Activated CD4-positive, CD25-positive, alpha-beta regulatory T cell (primary cell): ENCODE measurements at places on chromosomes 2 and 18.

DNA sequence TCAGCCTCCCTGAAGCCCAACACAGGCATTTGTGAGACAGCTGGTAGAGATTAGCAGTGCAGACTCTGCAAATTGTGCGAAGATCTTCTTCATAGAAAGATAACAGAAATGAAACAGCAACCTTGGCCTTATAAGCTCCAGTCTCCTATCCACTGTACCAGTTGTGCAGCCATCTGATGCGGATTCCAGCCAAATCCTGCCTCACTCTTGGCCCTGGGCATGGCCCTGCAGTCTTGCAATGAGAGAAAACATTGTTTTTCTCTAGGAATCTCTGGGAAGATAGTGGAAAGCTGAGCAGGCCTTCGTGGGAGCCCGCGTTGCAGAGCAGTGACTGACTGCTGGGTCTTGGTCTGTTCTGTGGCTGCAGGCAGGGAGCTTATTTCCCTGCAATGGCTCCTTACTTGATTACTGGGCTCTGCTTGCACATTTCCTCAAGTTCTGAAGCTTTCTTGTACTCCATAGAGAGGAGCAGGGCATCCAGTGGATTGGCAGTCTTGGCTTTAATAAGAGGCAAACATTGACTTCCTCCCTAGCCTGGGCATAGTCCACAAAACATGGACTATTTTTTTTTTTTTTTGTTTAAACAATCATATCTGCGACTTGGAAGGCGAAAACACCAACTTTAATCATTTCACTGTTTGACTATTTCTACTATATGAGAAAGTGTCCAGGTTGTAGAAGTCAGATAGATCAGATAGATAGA, 193.0 kb downstream of the ACTR3 start:
- no peak for DNase-seq

GRCh38 chr2:168536925-168537466, 80.9 kb downstream of the CERS6 start:
- DNase-seq, result no peak

- no peak for DNase-seq
Measured at GRCh38 chr2:212990697-212991096, 160.7 kb downstream of the IKZF2 start.

DNA sequence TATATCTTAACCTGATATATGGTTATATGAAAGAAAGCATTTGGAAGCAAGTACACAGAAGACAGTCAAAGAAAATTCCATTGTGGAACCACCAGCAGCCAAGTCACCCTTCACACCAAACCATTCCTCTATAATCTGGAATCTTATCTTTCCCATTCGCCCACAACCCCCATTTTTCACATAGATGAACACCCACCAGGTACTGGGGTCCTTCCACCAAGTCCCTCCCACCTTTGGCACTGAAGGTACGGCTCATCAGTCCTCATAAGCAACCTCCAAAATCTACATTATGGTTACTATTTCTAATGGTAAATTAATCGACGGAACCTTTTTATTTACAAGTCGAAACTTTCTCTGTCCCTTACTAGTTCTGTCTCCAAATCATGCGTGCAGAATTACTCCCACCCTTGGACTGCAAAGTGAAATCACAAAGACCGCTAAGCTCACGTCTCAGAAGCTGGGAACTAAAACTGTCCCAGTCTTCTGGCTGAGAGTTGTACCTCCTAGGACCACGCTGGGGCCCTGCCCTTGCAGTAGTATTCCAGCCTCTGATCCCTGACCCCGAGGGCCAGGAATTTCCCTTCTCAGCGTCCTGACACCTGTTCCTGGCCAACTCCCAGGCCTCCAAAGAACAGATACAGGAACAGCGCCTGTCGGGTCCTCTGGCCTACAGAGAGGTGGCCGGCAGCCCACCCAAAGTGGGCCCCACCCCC, 702 bp downstream of the OLA1 start:
- no peak for DNase-seq

DNA sequence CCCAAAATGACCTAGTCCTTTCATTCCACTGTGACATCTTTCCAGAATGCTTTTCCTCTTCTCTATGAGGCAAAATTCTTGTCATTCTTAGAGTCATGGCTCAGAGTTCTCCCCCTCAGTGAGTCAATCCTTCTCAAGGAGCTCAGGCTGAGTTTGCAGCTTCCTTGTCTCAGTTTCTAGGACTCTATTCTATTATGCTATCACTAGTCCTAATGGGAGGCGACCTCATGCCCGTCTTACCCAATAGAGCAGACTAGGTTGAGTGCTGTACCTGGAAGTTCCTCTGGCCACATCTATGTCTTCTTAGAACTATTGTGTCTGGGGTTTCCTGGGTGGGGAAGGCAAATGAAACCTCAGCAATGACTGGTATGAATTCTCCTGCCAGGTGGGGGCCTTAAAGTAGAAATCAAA, 51.5 kb downstream of the HAUS1 start:
- DNase-seq, result peak; percentile 49

DNA sequence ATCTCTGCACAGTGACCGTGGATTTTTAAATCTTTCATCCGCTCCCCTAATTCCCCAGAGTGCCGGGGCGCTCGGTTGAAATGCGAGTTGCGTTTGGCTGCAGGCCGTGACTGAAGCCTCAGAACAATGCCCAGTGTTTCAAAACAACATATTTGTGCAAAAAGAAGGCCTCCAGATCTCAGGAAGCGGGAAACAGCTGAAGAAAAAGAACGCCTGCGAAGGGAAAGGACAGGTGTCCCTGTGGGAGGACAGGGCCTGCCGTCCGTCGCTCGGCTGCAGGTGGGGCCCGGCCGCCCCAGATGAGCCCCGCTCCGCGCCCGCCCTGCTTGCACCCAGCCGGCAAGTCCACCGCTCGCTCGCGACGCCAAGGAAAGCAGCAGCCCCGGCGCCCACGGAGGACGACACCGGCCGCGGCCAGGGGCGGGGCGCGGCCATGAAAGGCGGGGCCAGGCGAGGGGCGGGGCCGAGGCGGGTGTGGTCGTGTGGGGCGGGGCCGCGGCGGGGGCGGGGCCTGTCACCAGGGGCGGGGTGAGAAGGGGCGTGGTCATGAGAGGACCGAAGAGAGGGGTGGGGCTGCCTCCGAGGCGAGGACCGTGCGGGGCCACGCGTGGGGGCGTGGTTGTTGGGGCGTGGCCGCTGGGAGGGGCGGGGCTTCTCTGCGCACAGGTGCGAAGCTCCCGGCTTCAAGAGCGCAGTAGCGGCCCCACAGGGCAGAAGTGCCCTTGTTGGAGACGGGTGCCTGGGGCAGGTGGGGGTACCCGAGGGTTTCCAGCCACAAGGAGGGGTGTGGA, 17.6 kb upstream of the BOK start:
- peak; percentile 34 for DNase-seq

DNA sequence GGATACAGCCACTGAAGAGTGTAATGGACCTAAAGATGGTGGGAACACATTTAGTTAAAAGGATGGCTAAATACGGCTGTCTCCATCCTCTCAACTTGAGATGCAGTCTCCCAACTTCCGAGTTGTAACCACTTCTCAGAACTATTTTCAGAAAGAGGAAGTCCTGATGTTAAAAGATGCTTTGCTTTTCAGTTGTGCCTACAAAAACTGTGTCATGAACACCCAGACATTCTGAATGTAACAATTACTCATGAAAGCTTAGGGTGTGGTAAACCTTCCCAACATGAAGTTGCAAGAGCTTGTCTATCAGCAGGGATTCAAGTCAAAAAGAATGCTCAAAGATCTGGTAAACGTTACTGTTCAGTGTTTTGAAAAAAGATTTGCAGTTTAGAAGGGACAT, 147.9 kb downstream of the DOCK10 start:
- DNase-seq, result no peak

GRCh38 chr18:12883684-12884405, at the start of gene PTPN2:
TSS of gene PTPN2 (minus strand) at chr18:12884237. CDS start at chr18:12884141, 96 bp downstream.
- DNase-seq, result peak; percentile 85

DNA sequence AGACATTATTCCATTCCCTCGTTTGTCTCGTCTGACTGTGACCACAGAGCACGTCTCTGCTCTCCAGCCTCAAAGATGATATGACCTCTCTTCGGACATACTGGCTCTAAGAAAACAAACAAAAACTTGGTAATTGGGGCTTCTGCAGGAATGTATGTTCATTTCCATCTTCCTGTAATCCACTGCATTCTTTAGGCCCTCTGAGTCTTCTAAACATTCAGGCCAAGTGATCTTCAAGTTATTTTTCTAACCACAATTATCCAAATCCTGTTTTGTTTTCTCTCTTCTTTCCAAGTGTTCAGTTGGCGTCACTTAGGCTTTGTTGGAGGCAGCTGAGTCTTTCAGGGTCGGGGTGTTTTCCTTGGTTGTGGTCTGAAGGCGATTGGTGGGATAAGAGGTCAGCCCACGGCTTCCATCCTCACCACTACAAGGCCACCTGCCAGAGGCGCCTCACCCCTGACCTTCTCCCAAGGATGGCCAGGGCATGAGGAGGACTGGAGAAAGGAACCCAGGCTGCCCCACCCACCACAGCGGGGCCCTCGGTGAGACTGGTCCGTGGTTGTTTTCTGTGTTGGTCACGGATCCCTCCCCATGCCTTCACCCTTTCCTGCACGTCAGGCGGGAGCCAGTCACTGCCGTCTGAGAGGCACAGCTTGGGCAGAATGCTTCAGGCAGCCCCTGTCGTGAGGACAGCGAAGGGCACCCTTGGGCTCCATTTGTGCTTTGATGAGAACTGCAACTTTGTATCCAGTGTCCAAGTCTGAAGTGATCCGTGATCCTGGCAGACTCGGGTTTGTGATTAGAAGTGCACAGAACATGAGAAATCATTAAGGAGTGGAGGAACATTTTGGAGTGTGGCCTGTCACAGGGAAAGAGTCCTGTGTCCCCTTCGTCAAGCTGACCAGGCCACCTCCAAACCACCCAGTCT, 88.6 kb upstream of the FHL2 start:
- no peak for DNase-seq

DNA sequence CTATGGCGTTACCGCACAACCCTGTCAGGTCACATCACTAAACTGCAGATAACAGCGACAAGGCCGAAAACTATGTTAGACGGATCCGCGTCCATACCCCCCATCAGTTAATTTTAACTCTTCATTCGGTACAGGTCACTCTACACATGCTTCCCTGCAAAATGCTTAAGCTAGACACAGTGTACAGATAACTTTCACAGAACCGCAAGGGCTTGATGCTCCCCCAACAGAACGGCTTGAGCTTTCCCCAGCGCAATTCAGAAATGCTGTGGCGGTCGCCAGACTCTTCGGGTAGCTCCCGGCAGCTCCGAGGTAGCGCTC, 283 bp upstream of the RBBP8 start:
- no peak for DNase-seq

- DNase-seq, result no peak
Measured at GRCh38 chr18:23504720-23505119, 1.4 kb downstream of the RMC1 start.

GRCh38 chr2:28613633-28614501, 118.0 kb downstream of the PLB1 start:
- no peak for DNase-seq

DNA sequence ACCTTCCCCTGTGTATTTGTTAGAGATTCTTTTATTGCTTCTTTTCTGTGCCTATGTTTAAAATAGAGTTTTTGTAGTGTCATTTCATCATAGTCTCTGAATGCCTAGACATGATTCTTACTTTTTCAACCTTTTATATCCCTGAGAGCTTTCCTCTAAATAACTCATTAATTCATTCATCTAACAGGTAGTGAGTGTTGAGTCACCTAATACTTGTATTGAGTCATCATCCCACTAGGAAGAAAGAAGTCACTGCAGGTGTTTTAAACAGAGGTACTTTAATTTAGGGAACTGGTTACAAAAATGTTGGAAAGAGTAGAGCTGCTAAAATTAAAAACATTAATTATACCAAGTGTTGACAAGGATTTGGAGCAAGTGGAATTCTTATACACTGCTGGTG, 18.5 kb upstream of the NMS start:
- no peak for DNase-seq

DNA sequence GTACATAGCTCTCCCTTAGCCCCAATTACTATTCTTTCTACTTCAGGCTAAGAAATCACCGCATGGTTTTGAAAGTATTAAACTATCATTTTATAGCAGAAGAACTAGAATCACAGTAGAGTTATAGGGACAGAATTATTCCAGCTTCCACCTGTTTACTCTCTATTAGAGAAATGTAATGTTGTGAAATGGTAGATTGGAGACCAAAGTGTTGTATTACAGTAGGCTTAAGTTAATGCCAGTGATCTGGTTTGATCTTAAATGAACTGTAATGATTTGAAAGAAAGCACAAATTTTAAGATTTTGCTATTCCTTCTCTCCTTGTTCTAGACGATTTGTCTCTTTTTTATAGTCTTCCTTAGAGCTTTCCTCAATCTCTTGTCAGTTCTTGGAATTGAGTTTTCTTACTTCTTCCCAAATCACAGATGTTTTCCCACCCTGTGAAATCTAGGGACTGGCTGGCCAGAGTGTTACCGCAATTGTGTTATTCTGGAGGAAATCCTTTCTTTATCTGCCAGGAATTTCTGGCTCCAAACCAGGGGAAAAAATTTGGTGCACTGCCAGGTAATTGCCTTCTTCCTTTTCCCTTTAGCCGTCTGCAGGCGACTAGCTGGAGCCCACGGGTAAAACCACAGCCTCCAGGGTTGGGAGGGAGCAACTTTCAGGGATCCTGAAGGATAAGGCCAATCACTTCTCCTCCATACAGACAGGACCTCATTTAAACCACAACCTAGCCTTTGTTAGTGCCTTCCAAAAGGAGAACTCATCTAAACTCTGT, 51.7 kb downstream of the NOP58 start:
- no peak for DNase-seq

DNA sequence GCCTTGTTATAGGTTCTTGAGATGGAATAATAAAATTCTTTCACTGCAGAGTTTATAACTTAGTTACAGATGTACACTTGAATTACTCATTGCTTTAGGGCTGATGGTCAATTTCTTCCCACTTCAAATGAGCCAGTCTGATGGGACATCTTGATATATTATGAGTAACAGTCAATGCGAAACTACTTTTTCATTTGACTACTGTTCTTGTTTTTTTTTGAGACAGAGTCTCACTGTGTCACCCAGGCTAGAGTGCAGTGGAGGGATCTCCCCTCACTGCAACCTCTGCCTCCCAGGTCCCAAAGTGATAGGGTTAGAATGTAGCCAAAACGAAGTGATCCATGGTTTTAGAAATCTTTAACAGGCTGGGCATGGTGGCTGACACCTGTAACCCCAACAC, 57.1 kb downstream of the ST3GAL5 start:
- no peak for DNase-seq
